RKO (cell line): ENCODE measurements at places on chromosomes 11 and 22.

- DNase-seq, result no peak
Measured at GRCh38 chr11:119763071-119763728, 34.2 kb upstream of the NECTIN1 start.

DNA sequence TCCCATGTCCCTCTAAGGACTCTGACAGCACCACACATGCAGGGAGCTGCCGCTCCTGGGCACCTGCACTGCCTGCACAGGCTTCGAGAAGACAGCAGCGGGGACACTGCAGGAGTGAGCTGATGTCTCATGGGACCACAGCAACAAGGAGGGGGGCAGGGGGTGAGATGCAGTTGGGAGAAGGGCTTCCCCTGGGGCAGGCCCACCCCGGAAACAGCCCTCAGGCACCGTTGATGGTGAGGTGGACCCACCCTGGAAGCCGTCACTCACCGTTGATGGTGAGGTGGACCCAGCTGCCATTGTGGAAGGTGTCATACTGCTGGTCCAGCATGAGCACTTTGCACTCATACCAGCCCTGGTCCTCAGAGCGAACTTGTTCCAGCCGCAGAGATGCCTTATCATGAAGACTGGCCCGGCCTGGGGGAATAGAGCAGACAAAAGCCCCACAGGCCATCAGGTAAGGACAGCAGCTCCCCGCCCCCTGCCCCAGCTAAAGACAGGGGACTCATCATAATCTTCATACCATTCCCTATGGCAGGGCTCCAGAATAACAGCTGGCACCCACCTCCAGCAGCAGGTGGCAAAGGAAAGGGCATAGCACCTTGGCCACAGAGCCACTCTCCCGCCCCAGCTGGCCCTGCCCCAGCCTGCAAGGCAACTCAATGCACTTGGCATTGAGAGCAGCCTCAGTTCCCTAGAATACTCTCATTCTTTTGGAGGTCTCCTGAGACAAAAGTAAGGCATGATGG is 12.6 kb downstream of the IGSF9B start:
- no peak for DNase-seq

DNA sequence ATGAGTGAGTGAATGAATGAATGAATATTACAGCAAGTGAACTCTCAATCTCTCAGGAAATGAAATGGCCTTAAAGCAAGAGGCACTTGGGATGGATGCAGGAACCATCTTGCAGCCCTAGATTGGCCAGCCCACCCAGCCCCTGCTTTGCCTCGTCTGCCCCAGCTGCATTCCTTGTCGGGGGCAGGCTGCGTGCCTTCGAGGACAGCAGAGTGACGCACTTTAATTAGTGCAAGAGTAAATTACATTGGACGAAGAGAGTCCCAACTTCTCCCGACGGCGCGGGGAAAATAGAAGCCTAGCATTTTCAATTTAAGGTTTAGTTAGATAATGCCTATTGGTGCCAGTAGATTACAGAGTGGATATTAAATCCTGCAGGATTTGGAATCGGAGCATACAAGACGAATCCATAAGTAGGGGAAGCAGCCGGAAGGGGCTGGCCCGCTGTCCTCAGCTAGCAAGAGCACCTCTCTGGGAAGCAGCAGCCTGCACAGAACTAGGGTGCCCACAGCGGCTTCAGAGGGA is 33.8 kb downstream of the TRIM29 start:
- no peak for DNase-seq

GRCh38 chr22:49349181-49349835 is 478.4 kb downstream of the BRD1 start:
- DNase-seq, result no peak

DNA sequence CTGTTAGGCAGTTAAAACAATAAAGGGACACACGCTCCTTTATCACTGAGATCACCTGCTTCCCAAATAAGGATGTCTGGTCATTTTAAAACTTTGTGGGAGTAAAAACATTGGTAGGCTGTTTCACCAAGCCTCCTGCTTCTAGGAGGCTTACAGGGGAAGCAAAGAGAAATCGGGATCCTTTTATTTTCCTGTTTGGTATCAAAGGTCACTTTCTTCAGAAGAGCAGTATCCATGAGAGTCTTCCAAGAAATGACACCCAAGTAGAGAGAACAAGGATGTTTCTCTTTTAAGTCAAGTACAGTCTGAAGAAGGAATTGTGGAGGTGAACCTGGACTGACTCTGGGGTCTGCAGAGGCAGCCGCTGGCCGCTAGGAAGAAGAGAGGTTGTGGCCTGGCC is 36.9 kb upstream of the BID start:
- DNase-seq, result no peak

DNA sequence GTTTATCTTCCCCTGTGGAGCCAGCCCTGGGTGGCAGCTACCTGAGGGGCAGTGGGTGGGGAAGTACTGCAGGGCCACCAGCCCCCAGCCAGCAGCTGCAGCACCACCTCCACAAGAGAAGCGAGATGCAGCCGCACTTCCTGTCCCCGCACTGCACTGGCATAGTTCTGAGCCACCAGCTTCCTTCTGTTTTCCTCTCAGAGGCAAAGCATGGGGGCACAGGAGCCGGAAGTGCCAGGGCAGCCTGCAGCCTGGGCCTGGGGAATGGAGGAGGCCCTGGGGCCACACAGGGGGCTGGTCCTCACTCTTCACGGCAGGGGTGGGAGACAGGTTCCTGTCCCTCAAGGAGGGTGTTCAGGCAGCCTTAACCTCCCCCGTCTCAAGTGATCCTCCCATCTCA is 11.9 kb upstream of the SH3BP1 start:
- DNase-seq, result no peak
